ENCODE measurements at places on chromosomes 11 and 22.

- no peak for DNase-seq
Observed at GRCh38 chr11:63547061-63547460, 10.5 kb downstream of the PLAAT4 start.

DNA sequence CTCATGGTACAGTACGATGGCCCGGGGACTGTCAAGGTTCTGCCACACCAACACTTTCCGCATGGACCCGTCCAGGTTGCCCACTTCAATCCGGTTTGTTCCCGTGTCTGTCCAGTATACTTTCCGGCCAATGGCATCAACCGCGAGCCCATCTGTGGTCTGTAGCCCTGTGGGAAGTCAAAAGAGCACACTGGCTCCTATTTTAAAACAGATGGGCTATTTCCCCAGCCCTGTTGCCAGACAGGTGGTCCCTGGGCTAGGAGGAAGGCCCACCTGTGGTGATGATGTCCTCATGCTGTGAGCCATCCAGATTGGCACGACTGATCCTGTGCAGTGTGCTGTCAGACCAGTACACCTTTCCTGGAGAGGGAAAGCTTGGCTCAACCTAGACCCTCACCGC is 30.4 kb upstream of the CKAP5 start:
- DNase-seq: no peak

GRCh38 chr11:93694109-93694508 is 32.6 kb downstream of the CEP295 start:
- no peak for DNase-seq

DNA sequence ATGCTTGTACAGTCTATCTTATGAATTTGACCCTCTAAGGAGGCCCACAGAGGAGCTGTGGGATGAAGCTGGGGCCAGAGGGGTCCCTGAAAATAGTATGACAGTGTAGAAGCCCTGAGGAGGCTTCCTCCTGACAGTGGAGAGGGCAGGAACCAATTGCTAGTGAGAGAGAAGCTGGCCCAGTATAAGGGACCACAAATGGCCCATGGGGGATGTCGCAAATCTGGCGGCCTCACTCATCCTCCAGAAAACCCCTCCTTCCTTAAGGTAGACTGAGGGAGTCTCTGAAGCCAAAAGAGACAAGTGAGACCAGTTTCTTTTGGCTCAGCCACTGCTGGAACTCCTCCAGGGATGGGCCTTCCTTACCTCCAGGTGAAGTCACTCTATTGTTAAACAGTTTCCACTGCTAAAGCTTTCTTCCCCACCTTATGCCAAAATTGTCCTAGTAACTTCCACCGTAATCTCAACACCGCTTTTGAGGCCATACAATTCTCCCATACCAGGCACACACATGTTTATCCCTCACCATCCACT is 17.8 kb upstream of the CASTOR1 start:
- no peak for DNase-seq

- no peak for DNase-seq
Observed at GRCh38 chr11:12441231-12441861, 64.0 kb downstream of the PARVA start.

GRCh38 chr11:122661182-122661945 is 5.8 kb downstream of the UBASH3B start:
- peak; percentile 47 for DNase-seq

DNA sequence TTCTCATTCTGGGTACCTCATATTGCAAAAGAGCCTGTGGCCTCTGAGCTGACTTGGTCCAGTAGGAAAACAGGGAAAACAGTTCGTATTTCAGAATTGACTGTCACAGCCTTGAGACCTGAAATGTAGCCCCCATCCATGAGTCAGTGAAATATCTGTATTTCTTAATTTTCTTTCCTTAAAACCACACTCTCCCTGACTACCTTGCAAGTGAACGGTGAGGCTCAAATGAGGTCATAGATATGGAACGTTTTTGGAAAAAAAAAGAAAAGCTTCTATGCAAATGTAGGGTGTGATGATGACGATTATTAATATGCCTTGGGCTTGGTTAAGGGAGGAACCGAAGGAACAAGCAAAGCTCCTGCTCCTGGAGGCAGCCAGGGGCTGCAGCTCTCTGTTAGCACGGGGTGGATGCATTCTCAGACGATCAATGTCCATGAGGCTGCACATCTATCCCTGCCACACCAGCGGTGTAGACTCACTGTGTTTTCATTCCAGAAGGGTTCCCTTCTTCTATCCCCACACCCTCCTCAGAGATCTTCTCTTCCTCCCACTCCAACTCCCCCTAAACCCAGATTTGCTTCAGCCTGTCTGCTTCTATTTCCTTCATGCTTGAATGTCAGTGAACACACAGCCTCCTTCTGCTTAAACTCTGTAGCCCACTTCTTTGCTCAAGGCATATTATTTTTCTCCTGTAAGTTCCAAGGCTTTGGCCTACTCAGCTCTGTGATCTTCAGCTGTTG is 29.2 kb upstream of the SCN3B start:
- DNase-seq: no peak

DNA sequence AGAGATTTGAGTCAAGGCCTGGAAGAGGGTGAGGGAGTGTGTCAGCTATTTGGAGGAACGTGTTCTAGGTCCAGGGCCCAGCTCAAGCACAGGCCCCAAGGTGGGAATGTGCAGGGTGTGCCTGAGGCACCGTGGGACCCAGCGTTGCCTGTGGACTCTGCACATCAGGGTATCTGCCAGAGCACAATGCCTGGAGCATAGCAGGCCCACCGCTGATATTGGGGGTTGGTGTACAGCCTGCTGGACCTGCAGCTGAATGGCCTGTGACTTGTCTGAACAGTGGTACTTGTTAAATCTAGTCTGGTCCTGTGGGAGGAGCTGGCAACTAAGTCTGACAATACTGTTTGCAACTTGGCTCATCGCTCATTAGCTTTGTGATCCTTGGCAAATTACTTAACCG is 131.7 kb downstream of the GRIK4 start:
- no peak for DNase-seq

GRCh38 chr11:81792416-81792815 is 941.2 kb downstream of the FAM181B start:
- DNase-seq: no peak

GRCh38 chr11:128902515-128903066 is 11.4 kb downstream of the KCNJ5 start:
- no peak for DNase-seq

DNA sequence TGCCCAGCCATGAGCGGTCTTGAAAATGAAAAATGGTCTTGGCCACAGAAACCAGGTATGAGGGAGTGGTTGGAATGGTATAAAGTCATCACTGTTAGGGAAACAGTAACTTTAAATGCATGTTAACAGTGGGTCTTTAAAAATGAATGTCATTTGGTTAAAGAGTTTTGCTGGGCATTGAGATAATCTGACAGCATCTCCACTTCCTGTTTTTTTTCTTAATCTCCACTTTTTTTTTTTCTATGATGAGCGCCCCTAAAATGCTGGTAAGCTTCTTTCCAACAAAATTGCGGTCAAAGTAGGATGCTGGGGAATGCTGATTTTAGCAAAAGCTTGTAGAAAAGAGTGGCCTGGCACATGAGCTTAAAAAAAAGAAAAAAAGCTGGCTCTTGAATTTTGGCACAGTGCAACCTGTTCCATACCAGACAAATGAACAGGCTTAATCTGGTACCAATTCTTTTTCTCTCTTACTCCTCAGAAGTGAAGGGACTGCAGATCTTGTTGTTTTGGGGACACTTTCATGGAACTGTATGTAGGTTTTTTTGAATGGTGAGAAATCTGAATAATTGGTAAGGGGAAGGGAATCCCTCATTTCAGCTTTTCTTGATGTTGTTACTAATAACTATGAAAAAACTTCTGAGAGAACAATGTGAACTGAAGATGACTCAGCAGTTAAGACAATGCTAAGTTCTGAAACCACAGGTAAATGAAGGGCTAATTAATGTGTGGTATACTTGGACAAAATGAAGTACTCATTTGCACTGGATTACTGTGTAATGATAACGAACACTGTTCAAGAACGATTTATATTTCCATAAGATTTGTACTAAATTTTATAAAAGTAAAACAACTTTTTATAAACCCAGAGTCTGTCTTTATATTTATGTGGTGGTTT is 3.1 kb upstream of the ARHGEF12 start:
- peak; percentile 11 for DNase-seq

- DNase-seq: peak; percentile 99
Observed at GRCh38 chr11:10899121-10899830, 41.4 kb upstream of the ZBED5 start.

DNA sequence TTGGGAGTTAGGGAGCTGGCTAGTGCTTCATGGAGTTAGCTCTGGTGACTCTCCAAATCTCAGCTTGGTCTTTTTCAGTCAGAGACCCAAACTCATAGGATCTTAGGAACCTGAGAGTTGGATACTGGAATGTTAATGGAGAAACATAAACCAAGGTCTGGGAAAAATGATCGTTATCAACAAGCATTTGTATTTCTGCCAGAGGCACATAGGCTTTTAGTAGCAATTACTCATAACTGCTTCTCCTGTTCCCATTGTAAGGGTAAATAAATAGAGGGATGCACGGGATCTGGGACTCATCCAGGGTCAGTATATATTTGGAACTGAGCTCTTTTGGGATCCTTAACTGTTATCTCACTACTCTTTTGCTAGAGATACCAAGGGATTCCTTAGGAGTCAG is 4.8 kb downstream of the BARX2 start:
- DNase-seq: no peak

DNA sequence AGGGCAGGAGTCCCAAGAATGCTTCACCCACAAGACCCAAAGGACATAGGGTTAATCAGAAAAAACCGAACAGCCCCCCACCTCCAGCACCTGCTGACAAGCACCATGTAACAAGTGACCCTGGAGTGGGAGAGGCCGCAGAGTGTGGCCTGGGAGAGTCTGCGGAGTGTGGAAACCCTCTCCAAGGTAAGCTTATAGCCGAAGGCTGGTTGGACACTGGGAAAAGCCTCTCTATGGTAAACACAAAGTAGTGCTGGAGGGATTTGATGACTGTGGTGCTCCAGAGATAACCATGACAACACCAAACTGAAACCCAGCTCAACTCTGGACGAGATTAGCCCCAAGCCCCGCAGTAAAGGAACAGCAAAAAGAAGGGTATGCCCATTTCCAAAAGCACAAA is 19.2 kb downstream of the ASCL2 start:
- no peak for DNase-seq

GRCh38 chr22:23632178-23632577 is at the start of gene DRICH1:
DRICH1 (minus strand) TSS chr22:23632321; CDS start chr22:23632023, 298 bp downstream.
- DNase-seq: no peak

DNA sequence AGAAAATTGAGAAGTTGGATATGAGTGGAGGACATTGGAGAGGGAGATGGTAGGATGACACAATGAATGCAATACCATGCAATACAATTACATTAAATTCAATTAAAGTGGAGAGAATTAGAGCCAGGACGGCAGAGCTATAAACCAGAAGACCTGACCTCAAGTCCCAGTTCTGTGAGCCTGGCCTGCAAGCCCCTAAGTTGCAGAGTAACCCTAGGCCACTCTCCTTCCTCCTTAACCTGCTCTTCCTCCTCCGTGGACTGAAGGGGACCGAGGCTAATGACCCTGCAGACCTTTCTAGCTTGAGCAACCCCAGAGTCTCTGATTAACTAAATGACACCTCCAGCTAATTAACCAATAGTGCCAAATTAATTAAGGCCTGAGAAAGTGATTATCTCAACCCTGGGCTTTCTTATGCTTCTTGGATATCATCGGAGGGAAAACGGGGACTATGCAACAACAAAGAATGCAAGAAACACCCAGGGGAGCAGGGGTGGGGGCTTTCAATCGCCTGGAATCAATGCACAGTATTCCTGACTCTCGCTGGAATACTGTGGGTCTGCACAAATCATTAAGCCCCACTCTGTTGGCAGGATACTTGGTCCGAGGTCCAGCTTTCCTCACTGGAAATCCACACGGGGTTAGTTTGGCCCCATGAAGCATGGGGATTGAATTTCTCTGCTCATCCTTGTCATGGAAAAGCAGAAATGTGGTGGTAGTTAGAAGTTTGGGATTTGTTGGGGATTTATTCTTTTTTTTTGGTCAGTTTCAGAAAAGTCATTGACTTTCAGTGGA is 548.3 kb downstream of the MN1 start:
- DNase-seq: no peak

DNA sequence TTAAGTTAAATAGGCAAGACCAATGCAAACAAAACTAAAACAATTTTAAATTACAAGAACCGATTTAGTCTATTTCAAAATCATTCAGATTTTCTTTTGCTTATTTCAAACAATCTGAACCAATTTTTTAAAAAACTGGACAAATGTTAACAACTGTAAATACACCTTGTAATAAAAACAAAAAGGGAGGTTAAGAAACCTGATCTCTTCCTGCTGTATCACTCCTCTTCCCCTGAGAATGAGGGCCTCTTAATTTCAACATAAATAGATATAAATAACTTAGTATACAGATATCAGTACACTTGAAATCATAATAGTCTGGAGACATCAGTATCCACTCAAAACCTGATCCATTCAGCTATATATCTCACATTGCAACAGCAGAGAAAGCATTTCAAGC is 346.6 kb downstream of the TTC28 start:
- DNase-seq: no peak

DNA sequence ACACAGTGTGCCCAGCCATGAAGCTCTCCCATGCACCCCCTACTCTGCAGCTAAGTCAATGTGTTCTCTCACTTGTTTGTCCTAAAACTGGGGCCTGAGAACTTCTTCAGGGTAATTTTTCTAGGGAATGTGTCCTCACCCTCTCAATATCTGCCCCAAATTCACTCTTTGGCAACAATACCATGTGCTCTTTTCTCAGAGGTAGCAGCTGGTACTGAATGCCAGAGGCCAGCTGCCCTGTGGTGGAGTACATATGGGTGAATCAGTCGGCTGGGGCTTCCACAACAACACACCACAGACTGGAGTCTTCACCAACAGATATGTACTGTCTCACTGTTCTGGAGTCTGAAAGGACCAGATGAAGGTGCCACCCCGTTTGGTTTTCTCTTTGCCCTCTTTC is 97.7 kb upstream of the TOP3B start:
- peak; percentile 59 for DNase-seq

GRCh38 chr22:37205046-37205445 is 7.2 kb downstream of the SSTR3 start:
- DNase-seq: no peak

DNA sequence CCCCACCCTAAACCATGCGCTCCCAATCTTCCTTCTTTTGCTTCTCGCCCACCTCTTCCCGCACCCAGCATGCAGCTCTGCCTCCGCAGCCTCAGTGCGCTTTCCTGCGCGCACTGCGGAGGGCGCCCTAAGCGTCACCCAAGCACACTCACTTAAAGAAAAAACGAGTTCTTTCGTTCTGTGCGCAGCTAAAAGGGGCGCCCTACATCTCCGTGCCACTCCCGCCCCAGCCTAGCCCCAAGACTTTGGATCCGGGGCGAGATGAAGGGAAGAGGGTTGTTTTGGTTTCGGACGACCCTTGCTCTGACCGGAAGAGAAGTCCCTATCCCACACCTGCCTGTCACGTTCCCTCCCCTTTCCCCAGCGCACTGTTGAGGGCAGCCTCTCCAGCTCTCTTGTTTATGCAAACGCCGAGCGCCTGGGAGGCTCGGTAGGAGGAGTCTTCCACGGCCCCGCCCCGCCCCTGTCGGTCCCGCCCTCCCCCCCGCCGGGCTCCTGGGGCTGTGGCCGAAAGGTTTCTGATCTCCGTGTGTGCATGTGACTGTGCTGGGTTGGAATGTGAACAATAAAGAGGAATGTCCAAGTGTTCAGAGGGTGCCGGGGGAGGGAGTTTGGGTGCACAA is 5.3 kb downstream of the VSIG2 start:
- no peak for DNase-seq

- DNase-seq: no peak
Observed at GRCh38 chr11:2802389-2803185, 83.0 kb downstream of the CDKN1C start.

GRCh38 chr11:115344846-115345245 is 159.4 kb downstream of the CADM1 start:
- DNase-seq: no peak
